NCI-H446 treated with DMSO at 0.1 percent for 48 hours (cell line): ENCODE measurements at places on chromosomes 2 and 18.

DNA sequence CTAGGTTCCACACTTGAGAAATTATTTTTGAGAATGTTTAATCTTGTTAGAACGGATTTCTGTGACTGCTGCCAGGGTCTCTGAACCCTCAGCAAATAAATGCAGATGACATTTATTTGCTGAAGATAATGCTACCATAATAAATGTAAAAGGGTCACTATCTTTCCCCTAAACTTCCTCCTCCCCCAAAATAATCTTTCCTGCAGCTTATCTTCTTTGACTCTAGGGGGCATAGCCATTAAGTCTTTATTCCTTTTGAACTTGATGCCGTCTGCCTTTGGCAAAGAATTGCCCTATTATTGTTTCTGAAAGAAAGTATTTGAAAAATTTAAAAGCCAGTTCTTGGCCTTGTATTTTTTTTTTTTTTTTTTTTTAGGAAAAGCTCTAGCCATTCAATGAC lies 63.6 kb upstream of the ACSL3 start:
- no peak for DNase-seq

DNA sequence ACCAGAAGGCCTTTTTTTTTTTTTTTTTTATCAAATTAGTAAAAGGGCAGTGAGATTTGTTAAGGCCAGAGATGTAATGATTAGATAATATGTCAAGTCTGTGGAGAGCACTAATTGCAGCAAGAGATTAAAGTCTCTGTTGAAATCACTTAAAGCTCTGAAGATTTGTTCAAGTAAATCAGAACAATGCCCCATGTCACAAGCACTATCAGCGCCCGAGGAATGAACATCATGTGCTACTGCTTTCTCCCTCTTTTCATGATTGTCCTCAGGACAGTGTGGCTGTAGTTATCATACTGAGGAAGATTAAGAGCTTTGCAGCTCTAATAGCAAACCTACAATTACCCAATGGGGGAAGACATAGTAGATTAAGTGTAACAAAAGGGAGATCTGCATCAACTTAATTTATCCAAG lies 71.1 kb downstream of the TDRD15 start:
- no peak for DNase-seq

DNA sequence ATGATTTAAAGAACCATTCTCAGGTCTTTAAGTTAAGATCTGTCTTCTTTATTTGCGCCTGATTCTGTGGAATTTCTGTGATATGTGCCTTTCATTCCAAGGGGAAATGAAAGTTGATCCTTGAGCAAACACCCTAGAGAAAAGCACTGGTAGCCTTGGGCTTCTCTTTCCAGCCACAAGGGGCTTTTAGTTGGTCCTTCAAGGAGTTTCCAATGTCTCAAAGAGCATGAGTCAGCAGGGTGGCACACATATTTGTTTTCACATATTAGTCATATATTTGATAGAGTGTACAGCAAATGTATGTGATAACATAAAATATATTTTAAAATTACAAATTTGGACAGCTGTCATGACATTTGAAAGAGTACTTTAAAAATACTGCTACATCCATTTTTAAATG lies 339.5 kb downstream of the TXNL1 start:
- no peak for DNase-seq

- no peak for DNase-seq
Observed at GRCh38 chr2:98212092-98213000, 125.4 kb downstream of the VWA3B start.

DNA sequence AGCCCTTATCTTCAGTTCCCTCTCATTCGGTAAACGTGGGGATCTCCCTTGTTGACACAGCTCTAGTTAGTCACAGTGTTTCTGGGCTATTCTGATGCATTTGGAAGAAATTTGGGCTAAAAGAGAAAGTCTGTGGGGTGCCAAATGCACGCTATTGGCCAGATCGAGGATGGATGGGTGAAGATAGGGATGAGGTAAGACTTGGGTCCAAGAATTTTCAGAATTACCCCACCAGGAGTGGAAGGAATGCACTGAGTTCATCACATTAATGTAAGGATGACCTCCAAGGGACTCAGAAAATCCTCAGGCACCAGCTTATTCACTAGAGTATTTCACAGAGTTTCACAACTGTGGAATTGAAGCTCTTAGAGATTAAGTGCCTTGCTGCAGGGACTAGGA lies 49.3 kb downstream of the NRP2 start:
- no peak for DNase-seq

GRCh38 chr18:55266981-55267380 lies 307.7 kb upstream of the CCDC68 start:
- no peak for DNase-seq

GRCh38 chr18:59303656-59304195 lies 14.7 kb downstream of the CPLX4 start:
- no peak for DNase-seq

- no peak for DNase-seq
Observed at GRCh38 chr2:18552351-18553077, 7.9 kb downstream of the RDH14 start.

DNA sequence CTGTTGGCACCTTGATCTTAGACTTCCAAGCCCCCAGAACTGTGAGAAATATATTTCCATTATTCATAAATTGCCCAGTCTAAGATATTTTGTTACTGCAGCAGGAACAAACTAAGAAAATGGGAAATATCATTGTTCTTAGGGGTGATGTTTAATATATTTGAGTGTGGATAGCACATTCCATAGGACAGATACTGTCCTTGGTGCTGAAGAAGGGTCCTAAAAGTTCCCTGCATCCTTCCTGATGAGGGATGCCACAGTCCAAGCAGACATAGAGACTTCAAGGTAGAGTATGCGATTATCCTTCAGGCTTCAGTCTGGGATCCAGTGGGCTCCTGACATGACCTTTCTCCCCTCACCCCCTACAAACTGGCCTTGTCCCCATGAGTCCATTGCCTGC lies 689.0 kb downstream of the TDRD15 start:
- no peak for DNase-seq

- DNase-seq: no peak
Observed at GRCh38 chr2:20444101-20444992, 2.5 kb upstream of the RHOB start.

DNA sequence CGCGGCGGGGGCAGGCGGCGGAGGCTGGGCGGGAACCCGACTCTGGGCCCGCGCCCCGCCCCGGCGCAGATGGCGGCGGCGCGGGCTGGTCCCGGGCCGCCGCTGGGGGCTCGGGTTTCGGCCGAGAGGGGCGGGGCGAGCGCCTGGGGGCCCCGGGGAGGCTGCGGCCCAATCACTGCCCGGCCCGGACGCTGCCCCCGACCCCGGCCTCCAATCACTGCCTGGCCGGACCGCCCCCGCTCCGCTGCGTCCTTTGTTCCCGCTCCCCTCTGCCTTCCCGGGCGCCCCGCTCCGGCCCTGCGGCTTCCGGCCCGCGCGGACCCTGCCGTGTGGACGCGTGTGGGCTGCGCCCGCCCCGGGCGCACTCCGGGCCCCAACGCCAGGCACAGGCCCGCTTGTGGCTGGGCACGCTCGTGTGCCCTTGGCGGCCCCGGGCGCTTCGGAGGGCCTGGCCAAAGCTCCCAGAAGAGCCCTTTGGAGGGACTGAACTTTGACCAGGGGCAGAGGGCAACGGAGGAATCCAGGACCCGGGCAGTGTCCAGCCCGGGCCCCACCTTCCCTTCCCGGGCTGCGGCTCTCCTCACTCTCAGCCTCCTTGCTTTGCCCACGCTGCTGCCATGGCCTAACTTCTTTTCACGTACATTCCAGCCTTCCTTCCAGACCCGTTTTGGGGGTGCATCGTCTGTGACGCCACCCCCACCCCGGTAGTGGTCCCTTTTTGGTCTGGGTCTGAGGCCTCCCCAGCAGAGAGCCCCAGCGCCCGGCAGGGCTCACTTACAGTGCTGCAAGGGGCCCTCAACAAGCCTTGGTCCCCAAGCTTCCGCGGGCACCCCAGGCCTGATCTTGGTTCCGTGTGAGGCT lies 27.1 kb upstream of the PTMA start:
- no peak for DNase-seq

DNA sequence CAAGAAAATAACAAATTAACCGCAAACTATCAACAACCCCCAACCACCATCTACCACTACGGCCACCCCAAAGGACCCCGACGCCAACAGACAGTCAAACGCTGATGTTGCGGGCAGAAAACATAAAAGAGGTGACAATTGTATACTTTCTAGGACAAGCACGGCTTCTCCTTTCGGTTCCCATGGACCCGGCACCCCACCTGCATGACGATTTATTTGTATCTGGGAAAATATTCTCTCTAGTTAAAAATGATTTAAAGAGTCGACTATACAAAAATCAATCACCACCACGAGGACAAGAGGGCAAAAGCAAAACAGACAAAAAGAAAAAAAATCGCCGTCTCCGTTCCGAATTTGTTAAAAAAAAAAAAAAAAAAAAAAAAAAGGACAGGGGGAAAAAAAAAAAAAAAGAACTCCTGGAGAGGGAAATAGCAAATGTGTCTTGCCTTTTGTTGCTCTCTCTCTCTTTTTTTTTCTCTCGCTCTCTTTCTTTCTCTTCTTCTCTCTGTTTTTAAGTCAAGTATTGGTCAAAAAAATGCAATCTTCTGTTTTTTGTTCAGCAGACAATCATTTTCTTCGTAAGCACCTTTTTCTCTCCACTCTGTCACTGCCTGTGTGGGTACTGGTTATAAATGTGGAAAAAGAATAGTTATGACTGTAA lies 3.6 kb downstream of the SIX3 start:
- no peak for DNase-seq

- DNase-seq: no peak
Observed at GRCh38 chr2:96783388-96783787, 22.7 kb downstream of the CNNM4 start.

- no peak for DNase-seq
Observed at GRCh38 chr2:13009027-13009642, 292.4 kb downstream of the TRIB2 start.

DNA sequence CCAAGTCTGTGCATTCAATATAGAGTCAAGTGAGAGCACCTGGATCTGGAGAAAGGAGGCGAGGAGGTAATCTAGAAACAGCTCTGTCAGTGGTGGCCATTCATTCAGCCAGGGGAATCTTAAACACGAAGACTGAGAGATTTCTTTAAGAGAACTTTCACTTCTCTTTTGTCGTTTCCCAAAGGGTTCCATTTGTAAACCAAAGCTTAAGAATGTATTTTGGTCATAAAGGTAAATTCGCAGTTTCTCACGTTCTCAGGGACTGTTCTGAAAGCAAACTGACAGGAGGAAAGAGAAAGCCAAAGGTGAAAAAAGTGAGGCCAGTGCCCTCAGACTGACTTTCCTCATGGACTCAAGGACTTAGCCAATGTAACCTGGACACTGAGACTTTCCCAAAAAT lies 513.5 kb downstream of the CMPK2 start:
- no peak for DNase-seq

GRCh38 chr2:70123051-70123828 lies 36.0 kb downstream of the PCBP1 start:
- DNase-seq: no peak
